ENCODE measurements at places on chromosomes 5 and 9.

DNA sequence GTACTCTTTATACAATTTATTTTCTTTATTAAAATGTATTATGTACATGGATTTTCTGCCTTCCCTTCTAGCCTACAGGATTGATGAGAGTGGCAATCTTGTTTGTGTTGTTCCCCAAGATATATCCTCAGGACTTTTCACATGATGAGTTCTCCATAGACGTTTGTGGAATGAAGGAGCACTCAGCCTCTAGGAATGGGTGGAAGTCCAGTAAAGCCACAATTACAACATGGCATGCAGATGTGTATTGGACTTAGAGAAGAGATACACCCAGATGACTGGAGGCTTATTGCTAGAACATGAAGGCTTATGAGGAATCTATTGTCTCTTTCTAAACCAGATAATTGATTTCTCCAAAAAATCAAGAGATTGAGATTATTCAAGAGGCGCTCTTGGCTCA lies 8.2 kb upstream of the DOCK2 start:
- peak; percentile 36 for DNase-seq

GRCh38 chr5:42242210-42242609 lies 181.0 kb upstream of the GHR start:
- no peak for DNase-seq

DNA sequence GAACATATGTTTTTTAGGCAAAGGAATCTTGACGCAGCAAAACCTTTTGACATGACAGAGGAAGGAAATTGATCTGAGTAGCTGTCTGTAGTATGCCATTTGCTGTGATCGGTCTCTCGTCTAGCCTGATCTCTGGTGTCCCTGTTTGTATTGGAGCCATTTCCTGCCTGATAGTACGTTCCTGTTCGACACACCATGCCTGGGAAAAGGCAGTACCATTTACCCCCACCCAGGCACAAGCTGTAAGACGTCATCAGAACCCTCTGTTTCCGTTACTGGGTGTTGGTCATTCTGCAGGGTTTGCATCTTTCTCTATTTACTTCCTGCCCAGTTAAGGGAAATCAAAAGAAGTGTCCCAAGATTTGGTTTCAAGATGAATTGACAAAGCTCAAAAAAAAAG lies 129.7 kb downstream of the CEMIP2 start:
- no peak for DNase-seq

DNA sequence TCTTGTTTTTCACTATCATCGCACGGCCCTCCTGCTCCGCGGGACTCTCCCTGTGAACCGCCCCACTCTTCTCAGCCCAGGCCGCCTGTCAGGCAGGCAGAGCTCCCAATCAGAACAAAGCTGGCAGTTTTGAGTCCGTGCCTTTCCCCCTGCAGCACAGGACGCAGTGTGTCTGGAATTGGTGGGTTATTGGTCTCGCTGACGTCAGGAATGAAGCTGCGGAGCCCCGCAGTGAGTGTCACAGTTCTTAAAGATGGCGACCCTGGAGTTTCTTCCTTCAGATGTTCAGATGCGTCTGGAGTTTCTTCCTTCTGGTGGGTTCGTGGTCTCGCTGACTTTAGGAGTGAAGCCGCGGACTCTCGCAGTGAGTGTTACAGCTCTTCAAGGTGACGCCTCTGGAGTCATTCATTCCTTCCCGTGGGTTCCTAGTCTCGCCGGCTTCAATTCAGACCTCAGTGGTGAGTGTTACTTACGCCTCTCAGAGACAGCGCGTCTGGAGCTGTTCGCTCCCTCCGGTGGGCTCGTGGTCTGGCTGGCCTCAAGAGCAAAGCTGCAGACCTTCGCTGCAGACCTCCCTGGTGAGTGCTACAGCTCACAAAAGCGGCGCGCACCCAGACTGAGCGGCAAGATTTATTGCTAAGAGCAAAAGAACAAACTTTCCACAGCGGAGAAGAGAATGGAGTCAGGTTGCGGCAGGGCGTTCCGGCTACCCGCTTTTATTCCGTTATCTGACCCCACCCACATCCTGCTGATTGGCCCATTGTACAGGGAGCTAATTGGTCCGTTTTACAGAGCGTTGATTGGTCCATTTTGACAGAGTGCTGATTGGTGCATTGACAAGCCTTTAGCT lies 7.4 kb downstream of the ZDHHC11B start:
- DNase-seq, result no peak

DNA sequence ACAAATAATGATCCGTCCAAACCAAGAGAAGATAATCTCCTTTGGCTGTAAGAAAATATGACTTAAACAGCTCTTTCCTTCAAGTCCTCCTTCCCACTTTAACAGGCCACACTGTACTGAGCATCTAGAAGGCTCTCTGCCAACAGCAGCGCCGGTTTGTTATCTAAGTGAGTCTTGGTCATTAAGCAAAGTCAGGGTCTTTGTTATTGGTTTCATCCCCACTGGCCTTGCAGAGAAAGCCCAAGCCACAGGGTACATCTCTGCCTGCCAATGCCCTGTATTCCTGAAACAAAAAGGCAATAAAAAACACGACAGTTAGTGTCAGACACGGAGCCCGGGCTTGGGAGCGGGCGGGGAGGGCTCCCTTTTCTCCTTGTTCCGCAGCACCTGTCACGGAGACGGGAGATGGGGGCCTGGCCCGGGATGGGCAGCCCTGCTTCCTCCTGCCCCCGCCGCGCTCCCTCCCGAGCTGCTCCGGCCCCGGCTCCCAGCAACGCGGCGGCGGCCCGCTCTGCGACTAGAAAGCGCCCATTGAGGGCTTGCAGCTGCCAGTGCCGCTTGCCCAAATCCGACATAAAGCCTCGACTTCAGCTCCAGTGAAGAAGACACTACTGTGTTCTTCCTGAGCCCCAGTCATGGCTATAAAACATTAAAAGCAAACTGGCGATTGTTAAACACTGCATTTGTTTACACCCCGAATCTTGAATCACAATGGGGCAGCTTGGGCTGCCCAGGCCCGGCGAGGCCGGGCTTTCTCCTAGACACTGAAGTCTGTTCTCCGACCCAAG lies 28.1 kb upstream of the PIK3R1 start:
- DNase-seq, result no peak

DNA sequence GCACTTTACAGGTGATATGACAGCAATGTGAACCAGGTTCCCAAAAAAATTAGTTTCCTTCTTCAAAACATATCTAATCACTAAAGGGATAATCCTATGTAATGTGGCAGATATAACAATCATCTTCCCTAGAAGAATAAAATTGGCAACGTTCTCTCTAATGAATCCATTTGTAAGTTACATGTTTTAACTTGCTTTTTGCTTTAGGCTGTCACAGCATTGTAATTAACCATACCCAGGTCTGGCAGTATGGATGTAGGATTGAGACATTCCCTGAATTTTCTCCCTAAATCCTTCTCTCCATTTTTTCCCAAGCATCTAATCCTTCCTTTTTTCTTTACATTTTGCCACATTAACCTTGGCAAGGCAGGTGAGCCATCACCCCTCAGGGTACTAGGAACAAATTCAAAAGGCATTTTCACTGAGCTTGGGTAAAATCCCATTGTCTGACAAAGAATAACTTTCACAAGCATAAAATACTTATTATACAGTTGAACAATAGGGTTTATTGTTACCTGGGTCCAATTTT lies 548.3 kb downstream of the SEMA5A start:
- no peak for DNase-seq

DNA sequence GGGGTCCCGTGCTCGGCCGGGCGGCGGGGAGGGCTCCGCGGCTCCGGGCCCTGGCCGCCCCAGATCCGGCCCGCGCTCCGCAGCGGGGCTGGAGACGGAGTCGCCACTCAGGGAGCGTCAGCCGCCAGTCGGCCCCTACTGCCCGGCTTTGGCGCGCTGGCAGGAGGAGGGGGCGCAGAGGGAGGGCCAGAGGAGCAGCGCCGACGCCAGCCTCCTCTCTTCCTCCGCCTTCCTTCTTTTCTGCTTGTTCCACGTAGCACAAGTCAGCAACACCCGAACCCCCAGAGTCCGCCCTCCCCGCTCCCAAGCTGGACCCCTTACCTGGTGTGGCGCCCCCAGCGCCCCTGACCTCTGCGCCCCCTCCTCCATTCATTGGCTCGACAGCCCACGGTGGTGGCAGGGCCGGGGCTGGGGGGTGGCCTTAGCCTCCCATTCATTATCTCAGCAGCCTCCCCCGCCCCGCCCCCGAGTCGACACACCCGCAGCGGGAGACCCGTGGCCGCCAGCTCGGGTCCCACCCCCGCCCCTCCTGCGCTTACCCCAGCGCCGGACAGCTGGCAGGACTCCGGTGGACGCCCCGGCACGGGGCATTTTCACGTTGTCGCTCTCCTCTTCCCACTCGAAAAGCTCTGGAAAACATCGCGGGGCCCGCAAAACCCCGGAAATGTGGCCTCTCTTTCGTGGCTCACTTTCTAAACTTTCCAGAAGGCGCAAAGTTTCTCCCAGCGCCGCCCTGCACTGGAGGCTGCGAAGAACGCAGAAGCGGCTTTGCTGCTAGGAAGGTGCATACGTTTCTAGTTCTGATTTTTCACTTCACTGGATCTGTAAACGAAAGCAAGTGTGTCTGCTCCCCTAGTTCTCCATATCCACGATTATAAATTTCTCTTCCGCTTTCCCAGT lies at the start of gene LPAR1:
Gene LPAR1 (minus strand): TSS at position 140 of the 900 bp plus-strand sequence. CDS start 66,353 bp downstream, outside the sequence.
- DNase-seq, result peak; percentile 54

DNA sequence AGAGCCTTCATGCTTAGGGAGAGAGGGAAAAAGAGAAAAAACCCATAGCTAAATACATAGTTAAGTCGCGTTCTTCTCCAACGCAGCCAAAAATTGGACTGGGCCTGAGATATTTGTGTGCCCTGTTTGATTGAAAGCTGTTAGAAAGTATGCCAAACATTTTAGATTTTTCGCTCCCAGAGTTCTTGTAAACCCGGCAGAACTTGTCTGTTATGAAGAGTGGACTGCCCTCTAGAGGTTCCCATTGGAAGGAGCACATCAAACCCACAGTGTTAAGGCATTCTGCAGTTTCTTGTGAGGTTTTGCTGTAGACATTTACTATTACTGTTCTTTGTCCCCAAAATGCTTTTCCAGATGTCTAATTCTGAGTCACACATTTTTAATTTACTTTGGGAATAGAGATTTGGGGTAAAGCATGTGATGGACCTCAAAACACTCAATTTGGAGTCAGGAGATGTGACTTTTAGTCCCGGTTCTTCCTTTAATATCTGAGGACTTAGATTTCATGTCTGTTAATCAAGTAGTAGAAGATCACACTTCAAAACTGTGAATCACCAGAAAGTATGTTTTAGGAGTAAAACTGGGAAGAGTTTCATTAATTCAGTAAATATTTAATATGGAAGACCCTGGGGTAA lies 96.6 kb downstream of the PCSK1 start:
- DNase-seq, result peak; percentile 80

- no peak for DNase-seq
Observed at GRCh38 chr5:55610542-55610941, 75.8 kb upstream of the PLPP1 start.

- DNase-seq, result no peak
Observed at GRCh38 chr9:1332156-1332555, 282.0 kb downstream of the DMRT2 start.

GRCh38 chr5:141681695-141682641 lies at the start of gene ARAP3:
Gene ARAP3, minus strand, starts transcription at chr5:141682230. Its CDS starts 1,744 bp downstream, at chr5:141680486.
- peak; percentile 43 for DNase-seq

DNA sequence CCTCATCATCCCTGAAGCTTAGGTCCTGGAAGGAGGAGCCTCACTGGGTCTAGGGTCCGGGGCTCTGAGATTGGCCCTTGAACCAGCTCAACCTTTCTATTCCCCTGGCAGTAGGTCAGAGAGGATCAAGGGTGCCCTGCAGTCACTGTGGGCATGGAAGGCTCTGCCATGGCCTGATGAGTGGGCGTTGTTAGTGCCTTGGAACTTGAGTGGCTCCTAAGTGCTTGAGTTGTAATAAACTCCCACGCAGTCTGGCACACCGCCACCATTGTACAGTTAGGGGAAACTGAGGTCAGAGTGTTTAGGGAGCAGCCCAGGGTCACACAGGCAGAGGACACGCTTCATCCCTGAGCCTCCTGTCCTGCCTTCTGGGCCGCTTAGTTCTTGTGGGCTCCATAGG lies 10.4 kb upstream of the SYNPO start:
- DNase-seq, result no peak

- DNase-seq, result peak; percentile 63
Observed at GRCh38 chr5:113166852-113167366, 190.3 kb downstream of the DCP2 start.

DNA sequence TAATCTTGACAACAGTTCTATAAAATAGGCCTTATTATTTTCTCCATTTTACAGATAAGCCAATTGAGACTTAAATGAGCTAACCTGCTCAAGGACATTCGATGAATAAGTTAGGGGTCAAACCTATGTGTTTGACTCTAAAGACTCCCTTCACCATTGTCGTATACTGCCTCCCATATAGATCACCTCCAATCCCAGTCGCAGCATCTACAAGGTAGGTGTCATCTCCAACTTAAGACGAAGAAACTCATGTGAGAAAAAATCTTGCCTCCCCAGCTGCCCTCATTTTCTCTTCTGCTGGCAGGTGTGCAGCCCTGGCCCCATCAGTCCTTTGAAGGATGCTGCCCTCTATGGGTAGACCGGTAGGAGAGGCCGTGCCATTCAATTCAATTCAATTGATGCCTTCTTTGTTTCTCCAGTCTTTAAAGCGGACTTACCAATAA lies 75.2 kb upstream of the SMARCA2 start:
- no peak for DNase-seq

- no peak for DNase-seq
Observed at GRCh38 chr9:13898957-13899356, 415.0 kb downstream of the NFIB start.

- no peak for DNase-seq
Observed at GRCh38 chr5:66769839-66770617, 173.8 kb downstream of the MAST4 start.

DNA sequence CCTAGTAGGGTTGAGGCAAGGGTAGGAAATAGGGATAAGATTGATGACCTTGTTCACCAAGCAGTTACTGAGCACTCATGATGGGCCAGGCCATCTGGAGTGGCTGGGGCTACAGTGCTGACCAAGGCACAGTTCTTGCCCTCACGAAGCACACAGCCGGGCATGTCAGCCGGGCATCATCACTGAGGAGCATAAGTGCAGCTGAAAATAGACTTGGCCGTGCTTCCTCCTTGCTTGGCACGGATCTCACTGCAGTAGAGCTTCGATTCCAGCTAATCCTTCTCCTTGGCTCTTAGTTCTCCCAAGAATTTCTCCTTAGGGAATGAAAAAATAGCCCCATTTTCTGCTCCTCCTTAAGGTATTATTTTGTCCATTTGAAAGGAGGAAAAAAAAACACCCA lies 116.6 kb downstream of the NMUR2 start:
- no peak for DNase-seq

DNA sequence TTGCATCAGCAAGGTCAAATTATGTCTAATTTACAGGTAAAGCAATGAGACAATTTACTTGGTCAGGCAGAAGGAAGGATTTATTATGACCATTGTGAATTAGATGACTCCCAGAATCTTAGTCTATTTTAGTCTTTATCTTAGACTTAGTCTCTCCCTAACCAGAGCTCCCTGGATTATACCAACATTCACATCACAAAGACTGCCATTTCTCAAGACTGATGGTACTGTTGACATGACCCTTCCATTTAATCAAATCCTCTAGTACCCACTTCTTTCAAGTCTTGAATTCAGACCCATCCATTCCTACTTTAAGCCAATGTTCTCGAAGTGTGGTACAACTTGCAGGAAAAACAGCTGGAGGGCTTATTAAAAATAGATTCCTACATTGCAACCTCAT lies 257.0 kb downstream of the EFNA5 start:
- DNase-seq, result no peak

GRCh38 chr5:38598296-38598993 lies 42.0 kb upstream of the LIFR start:
- no peak for DNase-seq

GRCh38 chr5:146103594-146103993 lies 1.8 kb downstream of the PLAC8L1 start:
- no peak for DNase-seq

GRCh38 chr5:84085387-84086041 lies 299.2 kb downstream of the EDIL3 start:
- DNase-seq, result no peak

Data from AG04450 (cell line).